ENCODE measurements at places on chromosomes 12 and 14.
A peak's percentile ranks its signal among the peaks of the same experiment; 100 is the strongest.

GRCh38 chr12:45543887-45544286, 185.6 kb upstream of the ARID2 start:
- peak; percentile 87 for DNase-seq

DNA sequence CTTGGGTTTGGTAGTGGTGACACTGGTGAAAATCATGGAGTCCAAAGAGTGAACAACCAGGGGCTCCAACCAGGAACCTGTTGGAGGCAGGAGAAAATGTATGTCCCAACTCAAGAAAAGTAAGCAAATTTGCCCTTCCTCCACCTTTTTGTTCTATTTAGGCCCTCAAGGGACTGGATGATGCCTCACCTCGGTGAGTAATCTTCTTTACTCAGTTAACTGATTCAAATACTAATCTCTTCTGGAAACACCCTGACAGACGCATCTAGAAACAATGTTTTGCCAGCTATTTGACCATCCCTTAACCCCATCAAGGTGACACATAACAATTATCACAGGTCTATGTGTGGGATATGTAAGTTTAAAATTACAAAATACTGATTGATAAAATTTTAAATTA, 272.4 kb upstream of the FOXG1 start:
- no peak for DNase-seq

- DNase-seq, result no peak
Observed at GRCh38 chr12:93087840-93088610, 158.9 kb upstream of the EEA1 start.

- no peak for DNase-seq
Observed at GRCh38 chr12:24191117-24191516, 241.6 kb upstream of the SOX5 start.

DNA sequence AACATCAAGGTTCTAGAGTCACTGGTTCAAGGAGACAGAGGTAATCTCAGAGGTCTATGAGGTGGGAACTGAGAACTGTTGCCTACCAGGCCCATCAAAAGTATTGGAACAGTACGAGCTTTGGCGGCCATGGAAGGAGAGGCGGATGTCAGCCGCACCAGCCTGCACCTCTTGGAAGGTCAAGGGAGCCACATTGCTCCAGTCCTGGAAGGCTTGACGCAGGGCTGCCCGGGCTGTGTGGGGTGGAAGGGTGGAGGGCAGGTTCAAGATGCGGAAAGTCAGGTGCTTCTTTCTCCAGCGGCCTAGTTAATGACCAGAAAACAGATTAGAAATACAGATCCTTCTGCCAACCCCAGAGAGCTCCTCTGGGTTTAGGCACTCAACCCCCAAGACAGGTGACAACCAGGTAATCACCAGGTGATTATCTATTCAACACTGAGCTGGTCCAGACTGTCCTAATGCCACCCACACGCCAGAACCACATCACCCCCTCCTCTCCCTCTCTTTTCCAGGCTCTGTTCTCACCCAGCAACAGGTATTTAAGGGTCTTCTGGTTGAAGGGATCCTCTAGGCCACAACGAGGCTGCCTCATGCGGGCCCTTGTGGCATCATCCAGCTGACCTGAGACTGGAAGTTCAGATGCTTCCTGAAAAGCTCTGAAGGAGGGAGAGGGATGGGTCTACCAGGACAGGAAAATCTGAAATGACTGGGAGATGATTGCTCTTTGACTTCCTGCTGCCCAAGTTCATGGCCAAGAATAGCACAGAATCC, 2.0 kb downstream of the MMP19 start:
- DNase-seq, result no peak

GRCh38 chr14:23033251-23033727, 1.4 kb downstream of the PSMB5 start:
- DNase-seq, result no peak

GRCh38 chr12:71134405-71134804, 23.4 kb downstream of the TSPAN8 start:
- no peak for DNase-seq

GRCh38 chr14:53161758-53162435, 8.8 kb upstream of the DDHD1 start:
- DNase-seq, result no peak

- peak; percentile 61 for DNase-seq
Observed at GRCh38 chr14:36981832-36982529, 190.4 kb downstream of the SLC25A21 start.

GRCh38 chr14:37617864-37618365, 22.5 kb downstream of the TTC6 start:
- DNase-seq, result no peak

DNA sequence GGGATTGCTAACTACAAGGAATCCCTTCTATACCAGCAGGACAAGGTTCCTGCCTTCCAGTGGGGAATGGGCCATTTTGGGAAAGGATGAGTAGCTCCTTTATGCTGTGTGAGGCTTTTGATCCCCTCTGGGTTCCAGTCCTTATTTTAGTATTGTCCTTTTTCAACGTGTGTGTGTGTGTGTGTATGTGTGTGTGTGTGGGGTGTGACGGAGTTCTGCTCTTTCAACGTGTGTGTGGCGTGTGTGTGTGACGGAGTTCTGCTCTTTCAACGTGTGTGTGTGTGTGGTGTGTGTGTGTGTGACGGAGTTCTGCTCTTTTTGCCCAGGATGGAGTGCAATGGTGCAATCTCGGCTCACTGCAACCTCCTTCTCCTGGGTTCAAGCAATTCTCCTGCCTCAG, 27.4 kb downstream of the RAB35 start:
- DNase-seq, result no peak

GRCh38 chr14:55340482-55340881, 69.3 kb downstream of the FBXO34 start:
- no peak for DNase-seq

DNA sequence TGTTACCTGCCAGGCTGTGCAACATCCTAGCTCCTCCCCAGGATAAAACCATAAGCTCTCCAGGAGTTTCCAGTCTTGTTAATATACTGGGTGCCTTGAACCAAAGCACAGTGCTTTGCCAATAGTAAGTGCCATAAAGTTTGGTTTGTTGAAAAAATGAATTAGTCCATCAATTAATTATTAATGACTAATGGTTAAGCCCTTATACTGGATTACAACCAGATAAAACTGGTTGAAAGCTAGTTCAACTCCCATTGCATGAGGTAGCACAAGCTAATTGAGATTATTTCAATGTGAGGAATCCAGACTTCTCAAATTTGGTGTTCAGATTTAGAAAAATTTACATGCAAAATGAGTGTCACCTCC, 1.6 kb upstream of the KRT3 start:
- no peak for DNase-seq

- DNase-seq, result peak; percentile 88
Observed at GRCh38 chr14:25049568-25050268, at the start of gene STXBP6. STXBP6 (minus strand) TSS chr14:25050147; CDS start chr14:24974818, 75,329 bp downstream.

GRCh38 chr12:63821781-63822251, 22.7 kb upstream of the SRGAP1 start:
- DNase-seq, result peak; percentile 56

GRCh38 chr12:3962631-3963483, 89.7 kb upstream of the PARP11 start:
- no peak for DNase-seq

DNA sequence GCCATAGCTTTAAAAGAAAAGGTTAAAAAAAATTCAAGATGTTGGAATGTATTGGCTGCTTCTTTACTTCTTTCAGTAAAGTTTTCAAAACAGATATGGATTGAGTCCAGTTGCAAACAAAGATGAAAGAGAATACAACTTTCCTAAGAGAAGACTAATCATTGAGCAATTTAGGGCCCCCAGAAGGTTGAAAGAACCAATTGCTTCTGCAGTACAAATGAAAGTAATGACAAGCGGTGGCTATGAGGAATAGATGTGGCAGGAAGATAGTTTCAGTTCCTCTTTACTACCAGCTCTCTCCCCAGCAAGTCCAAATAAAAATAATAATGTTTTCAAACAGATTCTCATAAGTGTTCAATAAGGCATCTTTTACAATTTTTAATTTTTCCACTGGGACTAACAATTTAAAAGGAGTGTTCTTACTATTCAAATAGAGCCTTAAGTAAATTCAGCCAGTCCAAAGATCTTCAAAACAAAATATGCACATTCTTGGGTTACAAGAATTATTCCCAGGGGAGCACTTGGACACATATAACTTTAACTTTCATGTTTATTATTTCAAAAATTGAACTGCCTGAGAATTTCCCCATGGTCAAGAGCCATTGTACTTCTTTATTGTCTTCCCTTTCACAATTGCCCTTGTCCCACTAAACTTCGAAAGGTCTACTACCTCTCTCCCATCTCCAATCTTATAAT, 62.3 kb upstream of the PPP1R12A start:
- DNase-seq, result peak; percentile 34

GRCh38 chr14:72565149-72565559, 328.7 kb downstream of the DPF3 start:
- peak; percentile 27 for DNase-seq

- DNase-seq, result no peak
Observed at GRCh38 chr14:89418452-89418851, 1.4 kb upstream of the FOXN3 start.

DNA sequence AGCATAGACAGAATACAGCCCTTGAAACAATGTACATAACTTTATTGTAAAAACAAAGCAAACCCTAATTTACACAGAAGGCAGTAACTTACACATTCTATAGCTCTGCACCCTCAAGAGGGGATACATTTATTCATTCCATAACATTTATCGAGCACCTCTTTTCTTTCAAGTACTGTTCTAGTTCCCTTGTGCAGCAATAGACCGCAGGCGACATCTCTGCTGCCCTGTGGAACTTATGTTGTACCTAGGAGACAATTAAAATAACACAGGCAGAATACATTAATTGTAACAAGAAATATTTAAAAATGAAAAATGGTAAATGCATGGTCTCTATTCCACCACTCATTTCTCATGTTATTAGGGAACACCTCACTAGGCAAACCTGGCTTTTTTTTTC, 1.4 kb upstream of the ARHGDIB start:
- no peak for DNase-seq

DNA sequence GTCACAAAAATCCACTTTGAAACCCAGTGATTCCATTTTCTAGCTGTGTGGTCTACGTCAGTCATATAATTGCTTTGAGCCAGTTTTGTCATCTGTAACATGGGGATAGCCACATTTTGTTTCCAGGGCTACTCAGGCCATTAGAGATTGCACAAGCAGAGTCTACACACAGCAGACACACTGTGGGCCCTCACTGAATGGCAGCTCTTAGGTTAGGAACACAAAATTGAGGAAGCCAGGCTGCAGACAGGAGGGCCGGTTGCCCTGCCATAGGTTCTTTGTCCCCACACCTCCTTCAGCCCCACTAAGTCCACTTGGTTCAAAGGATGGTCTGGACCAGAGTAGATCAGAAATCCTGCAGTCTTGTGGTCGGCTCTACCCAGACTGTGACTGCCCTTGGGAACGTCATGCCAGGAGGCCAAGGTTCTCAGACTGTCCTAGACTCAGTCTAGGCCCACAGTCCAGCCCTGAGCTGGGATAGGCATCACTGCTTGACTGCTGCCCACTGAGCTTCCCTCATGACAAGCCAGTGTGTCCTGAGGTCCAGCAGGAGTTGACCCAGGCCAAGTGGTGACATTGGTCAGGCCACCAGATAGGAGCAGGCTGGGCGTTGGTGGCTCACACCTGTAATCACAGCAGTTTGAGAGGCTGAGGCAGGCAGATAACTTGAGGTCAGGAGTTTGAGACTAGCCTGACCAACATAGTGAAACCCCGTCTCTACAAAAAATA, 3.8 kb upstream of the MYH7 start:
- DNase-seq, result peak; percentile 4

- DNase-seq, result peak; percentile 86
Observed at GRCh38 chr12:120234643-120235368, 30.7 kb downstream of the PXN start.

DNA sequence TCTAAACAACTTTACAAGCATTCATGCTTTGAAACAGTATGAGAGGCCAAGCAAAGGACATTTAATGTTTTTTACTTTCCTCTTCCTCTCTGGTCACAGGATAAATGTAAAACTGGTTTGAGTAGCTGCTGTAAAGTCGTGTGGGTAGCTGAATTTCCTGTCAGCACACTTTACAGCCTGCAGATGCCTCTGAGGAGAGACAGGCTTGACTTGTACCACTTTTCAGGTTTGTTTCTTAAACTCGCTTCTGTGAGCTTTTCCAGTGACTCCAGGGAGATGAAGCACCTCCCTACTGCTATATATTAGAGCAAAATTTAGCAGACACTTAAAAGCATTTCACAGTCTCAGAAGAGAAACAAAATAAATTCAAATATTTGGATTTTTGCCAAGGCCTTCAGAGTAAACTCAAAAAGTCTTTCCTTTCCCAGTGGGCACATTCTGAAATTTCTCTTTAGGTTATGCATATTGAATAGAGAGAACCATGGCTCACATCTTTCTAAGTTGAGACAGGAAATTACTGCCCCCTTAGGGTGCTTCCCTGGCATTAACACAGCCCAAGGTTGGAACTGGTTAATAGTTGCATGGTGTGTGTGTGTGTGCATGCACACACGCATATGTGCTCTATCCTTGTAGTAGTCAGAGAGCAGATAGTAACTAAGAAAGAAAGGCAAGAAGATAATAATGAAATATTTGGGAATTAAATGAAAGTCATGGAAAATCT, 557.3 kb upstream of the MIS18BP1 start:
- DNase-seq, result no peak

DNA sequence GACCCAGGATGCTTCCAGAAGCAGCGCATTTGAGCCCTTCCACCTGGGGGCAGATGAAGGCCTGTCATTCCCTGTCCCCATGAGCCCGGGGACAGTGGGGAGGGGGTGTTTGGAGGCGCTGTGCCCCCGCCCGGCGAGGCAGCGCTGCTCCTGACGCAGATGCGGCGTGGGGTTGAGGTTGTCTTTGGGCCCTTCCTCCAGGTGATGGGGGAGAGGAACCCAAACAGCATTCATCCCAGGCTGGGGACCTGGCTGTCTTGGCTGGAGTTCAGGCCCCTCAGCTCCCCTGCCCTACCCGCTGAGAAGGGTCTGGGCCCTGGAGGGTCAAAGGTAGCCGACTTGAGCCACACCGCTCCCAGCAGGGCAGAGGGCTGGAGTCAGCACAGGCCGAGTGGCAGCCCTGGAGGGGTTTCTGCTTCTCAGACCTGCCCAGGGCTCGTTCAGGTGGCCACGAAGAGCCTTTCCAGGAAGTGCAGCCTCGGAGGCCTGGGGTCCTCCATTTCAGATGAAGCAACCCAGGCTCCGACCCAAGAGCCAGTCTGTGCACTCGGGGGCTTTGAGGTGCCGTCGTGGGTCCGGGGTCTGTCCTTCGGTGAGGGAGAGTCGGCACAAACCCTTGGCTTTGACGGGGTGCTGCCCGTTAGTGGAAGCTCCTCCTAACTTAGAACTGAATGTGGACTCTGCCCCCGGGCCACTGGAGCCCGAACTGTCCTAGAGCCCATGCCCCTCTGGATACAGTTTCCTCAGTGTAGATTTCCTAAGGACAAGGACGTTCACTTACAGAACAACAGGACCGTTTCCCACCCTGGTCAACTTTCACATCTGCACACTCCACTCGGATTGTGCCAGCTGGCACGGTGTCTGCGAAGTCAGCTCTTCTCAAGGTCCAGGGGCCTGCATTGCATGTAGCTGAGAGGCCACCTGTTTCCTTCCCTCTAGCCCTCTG, 16.1 kb downstream of the ACADS start:
- no peak for DNase-seq

- DNase-seq, result no peak
Observed at GRCh38 chr14:103366741-103367140, 18.5 kb upstream of the MARK3 start.

- no peak for DNase-seq
Observed at GRCh38 chr12:93802293-93802692, 125.1 kb downstream of the CRADD start.

Measured in AG20443 (cell line).